ENCODE measurements at places on chromosomes 12 and 14.

GRCh38 chr12:88417531-88417930 is 162.7 kb downstream of the KITLG start:
- DNase-seq, result no peak

GRCh38 chr12:113064395-113065125 is 8.0 kb downstream of the DTX1 start:
- DNase-seq, result no peak

DNA sequence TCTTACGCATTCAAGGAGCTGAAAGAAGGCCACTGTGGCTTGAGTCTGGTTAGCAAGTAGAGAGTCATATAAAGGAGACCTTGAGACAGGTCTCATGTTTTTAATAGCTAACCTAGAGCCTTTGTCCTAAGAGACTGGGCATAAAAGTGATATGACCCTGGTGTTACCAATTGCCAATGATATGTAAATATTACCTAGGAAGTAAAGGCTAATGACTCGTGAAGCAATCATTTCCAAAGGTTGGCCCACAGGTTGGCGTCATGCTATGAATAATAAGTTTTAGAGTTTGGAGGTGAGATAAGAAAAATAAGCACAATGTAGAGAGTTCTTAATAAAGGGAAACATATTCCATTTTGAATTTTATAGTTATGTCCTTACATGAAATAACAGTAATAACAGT is 116.6 kb upstream of the PLEKHA5 start:
- no peak for DNase-seq

GRCh38 chr14:61542848-61543790 is 152.2 kb upstream of the HIF1A start:
- DNase-seq, result no peak

DNA sequence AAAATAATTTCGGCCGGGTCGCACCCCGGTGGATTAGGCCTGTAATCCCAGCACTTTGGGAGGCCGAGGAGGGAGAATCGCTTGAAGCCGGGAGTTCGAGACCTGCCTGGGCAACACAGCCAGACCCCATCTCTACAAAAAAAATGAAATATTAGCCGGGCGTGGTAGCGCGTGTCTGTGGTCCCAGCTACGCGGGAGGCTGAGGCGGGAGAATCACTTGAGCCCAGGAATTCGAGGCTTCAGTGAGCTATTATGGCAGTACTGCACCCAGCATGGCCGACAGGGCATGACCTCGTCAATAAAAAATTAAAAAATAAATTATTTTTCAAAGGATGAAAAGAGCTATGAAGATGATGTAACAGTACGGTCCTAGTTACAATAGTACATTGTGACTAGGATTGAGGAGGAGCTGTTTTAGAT is 523 bp downstream of the GTF2H3 start:
- no peak for DNase-seq

GRCh38 chr12:65759735-65760134 is 64.5 kb upstream of the HMGA2 start:
- DNase-seq, result no peak

GRCh38 chr12:96486751-96487613 is 2.4 kb upstream of the CFAP54 start:
- no peak for DNase-seq

DNA sequence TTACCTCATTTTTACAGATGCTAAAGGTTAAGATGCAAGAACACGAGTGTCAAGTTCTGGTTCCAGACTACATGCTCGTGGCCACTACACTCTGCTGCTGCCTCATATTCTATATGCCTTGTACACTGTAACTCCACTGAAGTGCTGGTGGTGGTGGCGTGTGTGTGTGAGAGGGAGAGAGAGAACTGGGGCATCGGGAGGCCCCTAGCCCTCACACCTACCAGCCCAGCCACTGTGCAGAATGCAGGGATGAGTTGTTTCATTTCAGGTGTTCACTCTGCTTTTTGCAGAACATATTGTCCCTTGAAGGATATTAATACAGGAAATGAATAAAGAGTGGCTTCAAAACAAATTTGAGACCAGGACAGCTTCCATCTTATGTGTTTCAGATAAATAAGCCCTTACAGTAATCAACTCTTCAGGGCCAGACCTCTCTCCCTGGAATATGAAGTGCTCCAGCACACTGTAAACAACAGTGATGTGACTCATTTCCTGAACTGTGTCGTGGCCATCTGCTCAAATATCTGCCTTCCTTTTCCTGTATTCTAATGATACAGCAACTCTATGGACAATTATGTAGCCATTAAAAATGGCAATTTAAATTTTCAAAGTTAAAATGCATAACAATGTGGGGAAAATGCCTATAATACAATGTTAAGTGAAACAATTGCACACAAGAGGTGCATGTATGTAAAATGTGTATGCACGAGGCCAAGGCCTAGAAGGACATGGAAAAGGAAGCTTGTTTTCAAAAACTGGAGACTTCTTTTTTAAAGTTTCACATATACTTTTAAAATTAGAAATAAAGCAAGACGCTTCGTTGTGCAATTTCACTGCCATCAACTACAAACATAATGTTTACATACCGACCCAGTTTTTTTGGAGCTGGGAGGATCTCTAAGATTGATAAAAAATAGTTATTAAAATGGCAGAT is 215.4 kb downstream of the PELI2 start:
- peak; percentile 11 for DNase-seq

- DNase-seq, result no peak
These were observed 24.5 kb downstream of the JDP2 start for GRCh38 chr14:75452324-75452723.

DNA sequence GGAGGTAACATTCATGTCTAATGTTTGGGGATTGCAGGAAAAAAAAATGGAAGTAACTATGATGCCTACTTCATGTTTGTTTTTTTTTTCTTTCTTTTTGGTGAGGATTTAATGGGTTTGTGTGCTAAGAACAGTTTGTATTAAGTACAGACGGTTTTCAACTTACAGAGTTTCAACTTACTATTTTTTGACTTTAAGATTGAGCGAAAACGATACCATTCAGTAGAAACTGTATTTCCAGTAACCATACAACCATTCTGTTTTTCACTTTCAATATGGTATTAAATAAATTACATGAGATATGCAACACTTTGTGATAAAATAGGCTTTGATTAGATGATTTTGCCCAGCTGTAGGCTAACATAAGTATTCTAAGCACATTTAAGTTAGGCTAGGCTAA is 10.4 kb downstream of the TECPR2 start:
- DNase-seq, result no peak

GRCh38 chr14:87080146-87080545 is 912.8 kb downstream of the GALC start:
- DNase-seq, result no peak

DNA sequence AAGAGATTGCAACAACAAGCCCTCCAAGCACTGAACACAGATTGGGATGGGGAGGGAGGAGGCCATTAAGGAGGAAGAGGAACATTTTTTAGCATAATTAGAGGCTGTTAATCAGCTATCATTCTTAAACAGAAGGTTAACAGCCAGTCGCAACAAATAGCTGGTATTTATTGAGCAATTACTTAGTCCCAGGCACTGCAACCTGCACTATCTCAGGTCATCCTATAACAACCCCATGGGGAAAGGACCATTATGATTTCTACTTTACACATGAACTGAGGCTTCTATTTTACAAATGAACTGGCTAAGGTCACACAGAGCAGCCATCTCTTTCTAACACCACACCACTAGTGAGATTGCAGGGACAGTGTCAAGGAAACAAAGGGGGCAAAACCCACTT is 10.4 kb downstream of the RAB35 start:
- no peak for DNase-seq

DNA sequence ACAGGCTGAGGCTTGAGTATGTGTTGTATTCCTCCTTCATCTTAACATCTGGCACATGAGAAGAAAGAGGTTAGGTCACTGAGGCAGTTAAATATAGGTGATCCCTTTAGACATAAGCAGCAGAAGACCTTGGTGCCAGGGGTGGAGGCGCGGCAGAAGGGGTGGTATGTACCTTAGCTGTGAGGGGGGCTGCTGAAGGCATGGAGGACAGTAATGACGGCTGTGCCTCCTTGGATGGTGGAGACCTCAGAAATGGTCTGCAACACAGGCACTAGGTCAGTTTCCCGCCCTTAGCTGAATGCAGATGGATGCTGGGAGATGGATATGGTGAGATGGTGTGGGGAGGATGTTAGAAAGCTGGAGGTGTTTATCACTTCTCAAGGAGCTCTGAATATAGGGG is 1.5 kb upstream of the PNMA1 start:
- DNase-seq, result no peak

DNA sequence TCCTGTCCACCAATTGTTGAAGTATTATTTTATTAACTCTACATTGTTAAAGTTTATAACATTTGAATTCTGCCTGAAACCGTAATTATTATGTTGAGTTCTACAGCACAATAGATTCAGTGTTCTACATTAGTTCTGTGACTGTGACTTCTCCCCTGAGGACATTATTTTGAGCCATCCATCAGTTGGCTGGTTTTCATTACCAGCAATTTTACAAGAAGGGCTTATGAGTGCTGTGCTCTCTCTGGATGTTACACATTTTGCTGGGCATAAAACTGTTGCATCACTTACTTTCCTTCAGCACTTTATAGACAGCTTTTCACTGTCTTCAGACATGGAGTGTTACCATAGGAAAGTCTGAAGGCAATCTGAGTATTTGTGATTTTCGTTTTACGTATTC is 118.2 kb upstream of the KITLG start:
- DNase-seq, result no peak

GRCh38 chr12:10501030-10501429 is 4.7 kb upstream of the EIF2S3B start:
- DNase-seq, result no peak

DNA sequence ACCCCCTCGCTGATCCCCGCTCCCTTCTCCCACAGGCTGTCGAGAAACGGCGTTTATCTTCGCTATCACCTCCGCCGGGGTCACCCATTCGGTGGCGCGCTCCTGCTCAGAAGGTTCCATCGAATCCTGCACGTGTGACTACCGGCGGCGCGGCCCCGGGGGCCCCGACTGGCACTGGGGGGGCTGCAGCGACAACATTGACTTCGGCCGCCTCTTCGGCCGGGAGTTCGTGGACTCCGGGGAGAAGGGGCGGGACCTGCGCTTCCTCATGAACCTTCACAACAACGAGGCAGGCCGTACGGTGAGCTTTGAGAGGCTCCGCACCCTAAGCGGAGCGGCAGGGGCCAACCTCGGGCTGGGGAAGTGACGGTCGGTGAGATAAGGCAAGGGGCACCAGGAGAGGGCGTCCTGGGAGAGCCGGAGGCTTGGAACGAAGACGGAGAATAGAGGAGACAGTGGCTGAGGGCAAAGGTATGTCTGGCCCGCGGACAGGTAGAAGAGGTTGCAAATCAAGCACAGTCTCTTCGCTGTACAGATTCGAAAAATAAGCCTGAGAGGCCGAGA is 2.3 kb downstream of the WNT1 start:
- no peak for DNase-seq

- no peak for DNase-seq
These were observed 33.0 kb downstream of the FRMD6 start for GRCh38 chr14:51684760-51685159.

DNA sequence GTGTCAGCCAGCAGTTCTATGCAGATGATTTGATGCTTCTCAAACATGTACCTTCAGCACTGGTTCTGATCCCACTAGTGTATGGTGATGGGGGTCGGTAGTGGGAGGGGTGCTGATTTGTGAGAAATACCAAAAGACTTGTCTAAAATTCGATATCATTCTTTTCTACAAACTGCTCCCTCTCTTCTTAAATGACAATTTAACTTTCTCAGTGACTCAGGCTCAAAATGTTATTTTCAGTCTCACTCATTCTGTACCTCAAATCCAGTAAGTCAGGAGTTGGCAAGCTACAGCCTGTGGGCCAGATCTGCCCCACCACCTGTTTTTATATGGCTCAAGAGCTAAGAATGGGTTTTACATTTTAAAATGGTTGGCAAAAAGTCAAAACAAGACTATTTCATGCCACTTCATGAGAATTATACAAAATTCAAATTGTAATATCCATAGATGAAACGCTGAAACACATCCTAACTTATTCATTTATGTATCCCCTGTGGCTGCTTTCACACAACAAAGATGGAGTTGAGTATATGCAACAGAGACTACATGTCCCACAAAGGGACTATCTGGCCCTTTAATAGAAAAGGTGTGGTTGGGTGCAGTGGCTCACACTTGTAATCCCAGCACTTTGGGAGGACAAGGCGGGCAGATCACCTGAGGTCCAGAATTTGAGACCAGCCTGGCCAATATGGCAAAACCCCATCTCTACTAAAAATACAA is 6.6 kb upstream of the NOP2 start:
- no peak for DNase-seq

GRCh38 chr12:26030371-26030770 is 71.9 kb downstream of the RASSF8 start:
- DNase-seq, result no peak

DNA sequence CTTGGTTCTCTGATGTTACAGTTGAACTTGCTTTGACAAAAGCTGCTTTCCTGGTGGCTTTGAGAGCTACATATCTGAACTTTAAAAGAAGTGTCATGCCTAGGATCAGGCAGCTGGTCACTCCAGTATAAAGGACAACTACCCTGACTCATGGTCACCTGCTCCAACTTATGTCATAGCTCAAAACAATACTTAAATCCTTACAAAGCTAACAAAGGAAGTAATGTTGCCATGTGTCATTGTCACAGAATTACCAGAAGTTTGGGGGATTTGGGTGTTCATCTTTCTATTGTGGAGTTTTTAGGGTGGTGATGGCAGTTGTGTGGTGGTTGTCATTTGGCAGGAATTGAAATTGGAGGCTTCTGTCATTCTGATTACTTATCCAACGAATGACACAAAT is 1.8 kb upstream of the TCP11L2 start:
- no peak for DNase-seq

DNA sequence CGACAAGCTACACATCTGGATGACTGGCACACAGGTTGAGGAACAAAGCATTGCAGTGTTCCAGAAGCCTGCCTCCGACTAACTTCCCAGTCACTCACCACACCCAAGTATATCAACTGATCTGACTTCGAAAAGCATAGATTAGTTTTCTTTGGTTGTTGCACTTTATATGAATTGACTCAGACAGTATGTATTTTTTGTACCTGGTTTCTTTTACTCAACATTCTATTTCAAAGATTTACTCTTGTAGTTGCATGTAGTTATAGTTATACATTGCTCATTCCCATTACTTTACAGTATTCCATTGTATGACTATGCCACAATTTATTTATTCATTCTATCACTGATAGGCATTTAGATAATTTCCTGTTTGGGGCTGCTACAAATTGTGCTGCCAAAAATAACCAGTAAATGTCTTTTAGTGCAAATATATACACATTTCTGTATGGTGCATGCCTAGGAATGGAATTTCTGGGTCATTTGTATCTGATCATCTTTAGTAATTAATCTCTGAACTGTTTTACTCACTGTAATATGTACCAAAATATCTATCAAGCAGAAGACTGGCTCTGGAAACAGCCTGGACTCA is 17.8 kb downstream of the PLCZ1 start:
- no peak for DNase-seq

GRCh38 chr12:53733051-53733806 is 6.0 kb upstream of the CALCOCO1 start:
- DNase-seq, result no peak

GRCh38 chr12:69015017-69015416 is 82.0 kb upstream of the CPM start:
- no peak for DNase-seq
